Astrocyte of the cerebellum (primary cell): ENCODE measurements at places on chromosomes 13 and 19.

GRCh38 chr13:99469041-99469440, 32.2 kb upstream of the TM9SF2 start:
- no peak for DNase-seq

- DNase-seq, result no peak
Observed at GRCh38 chr19:48556825-48557224, 4.9 kb downstream of the SULT2B1 start.

DNA sequence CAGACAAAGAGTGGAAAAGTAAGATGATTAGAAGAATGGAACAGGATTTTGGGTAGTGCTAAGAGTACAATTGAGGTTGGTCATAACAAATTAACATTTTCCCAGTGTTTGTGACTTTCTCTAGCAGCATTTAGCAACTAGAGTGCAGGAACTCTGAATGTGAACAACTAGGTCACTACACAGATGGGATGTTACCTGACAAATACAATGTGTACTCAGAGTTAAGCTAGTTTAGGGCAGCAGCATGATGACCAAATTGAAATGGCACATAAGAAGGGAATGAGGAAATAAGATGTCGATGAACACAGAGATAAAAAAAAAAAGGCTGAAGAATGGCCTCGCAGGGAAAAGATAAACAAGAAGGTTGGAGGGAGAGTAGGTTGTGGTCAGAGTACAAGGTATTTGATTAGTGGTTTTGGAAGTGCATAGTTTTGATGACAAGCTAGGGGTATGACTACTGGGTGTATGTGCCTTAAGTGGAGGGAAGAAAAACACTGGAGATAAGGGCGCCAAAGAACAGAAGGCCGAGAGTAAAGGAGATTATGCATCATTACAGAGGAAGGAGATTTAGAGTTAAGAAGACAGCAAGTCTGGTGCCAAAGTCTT, 381.1 kb downstream of the FGF14 start:
- peak; percentile 76 for DNase-seq

- peak; percentile 11 for DNase-seq
Observed at GRCh38 chr19:9205501-9206113, 13.8 kb downstream of the OR7D4 start.
